ENCODE measurements at places on chromosomes 5 and 9. TPM values are rescaled to one million over a fixed set of nuclear protein-coding genes. Genes with fewer than 3 reads are reported as not detected.

The MEIKIN gene
- total RNA-seq: not detected

The NEUROG1 gene
- total RNA-seq: not detected

The BTNL8 gene
- not detected for total RNA-seq

The ADAMTS6 gene
- 1.1 TPM for total RNA-seq

The TMC1 gene
- total RNA-seq: 0.27 TPM

The N4BP3 gene
- total RNA-seq: 2.1 TPM

The OR1Q1 gene
- total RNA-seq: not detected

All from T-helper 1 cell treated with Interleukin-12 subunit alpha and Interleukin-12 subunit beta and Interleukin-4 antibody, amounts not matched to agents 30 ng/mL and 1 ng/mL, for 36 hours (primary cell).